ENCODE measurements at places on chromosomes 4 and X.

DNA sequence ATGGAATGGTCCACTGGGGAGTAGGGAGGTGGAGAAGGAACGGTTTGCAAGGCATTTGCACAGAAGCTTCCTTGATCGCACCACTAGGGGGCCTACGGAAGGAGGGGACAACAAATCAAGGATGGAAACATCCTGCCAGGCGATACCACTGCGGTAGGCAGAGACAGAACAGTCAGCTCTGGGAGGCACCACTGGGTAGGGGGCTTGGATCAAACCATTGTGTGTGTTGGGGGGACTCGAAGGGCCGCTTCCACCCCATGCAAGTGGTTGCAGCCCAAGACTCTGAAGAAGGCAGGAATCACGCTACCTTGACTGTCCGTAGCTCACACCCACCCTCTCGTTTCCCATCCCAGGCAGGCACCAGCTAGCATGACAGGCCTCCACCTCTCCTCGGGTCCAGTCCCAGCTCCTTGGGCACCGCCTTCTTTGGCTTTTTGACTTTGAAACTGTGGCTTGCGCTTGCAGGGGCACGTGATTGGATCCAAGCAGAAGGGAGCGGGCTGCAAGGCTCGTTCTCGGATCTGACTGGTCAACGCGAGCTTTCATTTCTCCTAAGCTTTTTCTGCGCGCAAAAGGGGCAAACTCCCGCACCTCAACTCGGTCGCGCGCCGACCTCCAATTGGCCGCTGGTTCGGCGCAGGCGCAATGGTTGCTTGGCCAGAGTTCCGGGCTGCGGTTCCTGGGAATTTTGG lies 28.4 kb downstream of the GAGE1 start:
- DNase-seq = no peak

GRCh38 chr4:140308366-140309123 lies 64.9 kb upstream of the SCOC start:
- no peak for DNase-seq

DNA sequence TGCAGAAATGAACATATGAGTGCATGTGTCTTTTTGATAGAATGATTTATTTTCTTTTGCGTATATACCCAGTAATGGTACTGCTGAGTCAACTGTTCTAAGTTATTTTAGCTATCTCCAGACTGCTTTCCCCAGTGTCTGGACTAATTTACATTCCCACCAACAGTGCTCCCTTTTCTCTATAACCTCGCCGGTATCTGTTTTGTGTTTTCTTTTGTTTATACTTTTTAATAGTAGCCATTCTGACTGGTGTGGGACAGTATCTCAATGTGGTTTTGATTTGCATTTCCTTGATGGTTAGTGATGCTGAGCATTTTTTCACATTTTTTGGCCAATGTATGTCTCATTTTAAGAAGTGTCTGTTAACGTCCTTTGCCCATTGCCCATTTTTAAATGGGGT lies 218.6 kb upstream of the KCNIP4 start:
- DNase-seq = no peak

- no peak for DNase-seq
Observed at GRCh38 chr4:112975567-112976355, 73.7 kb upstream of the ANK2 start.

- no peak for DNase-seq
Observed at GRCh38 chr4:43423276-43423675, 530.8 kb downstream of the GRXCR1 start.

GRCh38 chrX:1484638-1485019 lies 31.9 kb upstream of the ASMTL start:
- DNase-seq = no peak

- DNase-seq = no peak
Observed at GRCh38 chr4:128564081-128564630, 245.3 kb upstream of the JADE1 start.

DNA sequence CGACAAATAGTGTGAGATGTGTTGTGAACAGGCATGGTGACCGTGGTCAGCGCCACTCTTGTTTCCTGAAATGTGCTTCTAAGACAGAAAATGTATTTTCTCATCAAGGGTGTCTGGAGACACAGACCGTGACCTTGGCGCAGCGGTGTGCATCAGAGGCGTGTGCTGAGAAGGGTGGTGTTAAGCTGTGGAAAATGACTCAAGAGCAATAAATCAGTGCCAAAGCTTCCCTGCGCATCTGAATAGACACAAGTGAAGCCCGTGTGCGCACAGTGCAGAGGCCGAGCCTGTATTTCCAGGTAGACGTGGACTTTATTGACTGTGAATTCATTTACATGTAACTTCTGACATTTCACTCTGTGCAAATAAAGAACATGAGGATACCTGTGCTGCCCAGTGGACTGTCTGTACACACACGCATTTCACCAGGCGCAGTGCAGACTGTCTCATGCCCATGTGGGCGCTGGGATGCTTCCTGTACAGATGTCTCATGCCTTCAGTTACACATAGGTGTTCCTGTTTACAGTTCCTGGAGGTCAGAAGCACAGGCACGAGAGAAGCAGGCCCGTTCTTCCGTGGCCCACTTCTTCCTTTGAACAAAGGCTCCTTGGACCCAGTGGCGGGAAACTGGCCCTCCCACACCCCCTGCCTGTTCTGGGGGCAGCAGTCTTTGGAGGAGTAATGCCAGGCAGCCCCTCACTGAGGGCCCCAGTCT lies 31.9 kb downstream of the NSG1 start:
- DNase-seq = no peak

GRCh38 chr4:80011636-80012236 lies 61.3 kb downstream of the ANTXR2 start:
- DNase-seq = no peak

- DNase-seq = no peak
Observed at GRCh38 chr4:174640146-174640545, 117.9 kb upstream of the HPGD start.

GRCh38 chr4:63799166-63799565 lies 610.1 kb downstream of the TECRL start:
- no peak for DNase-seq

- no peak for DNase-seq
Observed at GRCh38 chrX:37060999-37061398, 52.8 kb downstream of the FAM47C start.

GRCh38 chr4:123163501-123163900 lies 233.1 kb upstream of the SPRY1 start:
- DNase-seq = no peak

- DNase-seq = no peak
Observed at GRCh38 chr4:112094330-112094729, 50.9 kb upstream of the FAM241A start.

- no peak for DNase-seq
Observed at GRCh38 chr4:60019180-60019579, 1180.9 kb upstream of the ADGRL3 start.

GRCh38 chr4:56425518-56425917 lies 9.9 kb downstream of the PPAT start:
- DNase-seq = no peak

- DNase-seq = no peak
Observed at GRCh38 chrX:16112428-16112827, 10.9 kb upstream of the GRPR start.

DNA sequence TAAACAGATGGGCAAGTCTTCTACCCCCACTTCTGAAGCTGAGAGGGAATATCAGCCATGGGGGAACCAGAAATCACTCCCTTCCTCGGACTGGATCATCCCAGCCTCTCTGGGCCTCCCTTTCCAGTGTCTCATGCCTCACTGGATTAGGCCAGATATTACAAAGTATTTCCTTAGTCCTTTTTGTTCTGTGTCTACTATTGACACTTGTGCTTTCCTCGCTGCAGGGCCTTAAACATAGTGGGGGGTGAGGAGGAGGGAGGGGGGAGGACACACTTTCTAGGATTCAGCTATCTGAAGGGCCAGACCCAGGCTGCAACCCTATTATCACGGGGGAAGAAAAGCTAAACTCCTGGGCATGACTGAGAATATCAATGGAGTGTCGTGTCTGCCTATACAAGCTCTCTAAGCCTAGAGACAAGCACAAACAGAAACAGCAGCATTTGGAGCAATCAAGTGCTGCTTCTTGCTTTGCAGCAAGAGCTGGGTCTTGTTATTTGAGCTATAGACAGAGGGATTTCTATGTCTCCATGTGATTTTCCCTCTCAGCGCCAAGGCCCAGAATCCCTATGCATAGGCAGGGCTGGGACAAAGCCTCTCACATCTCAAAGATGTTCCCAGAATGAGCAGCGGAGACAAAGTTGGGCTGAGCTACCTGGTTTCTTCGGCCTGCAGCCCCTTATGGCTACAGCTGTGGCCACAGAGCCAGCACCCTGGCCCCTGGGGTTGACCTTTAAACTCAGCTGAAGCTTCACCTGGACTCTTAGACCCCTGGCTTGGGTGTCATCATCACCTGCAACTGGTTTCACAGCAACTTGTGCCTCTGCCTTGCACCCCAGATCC lies 20.2 kb downstream of the PJA1 start:
- no peak for DNase-seq

- peak; percentile 61 for DNase-seq
Observed at GRCh38 chr4:3331511-3332394, 38.9 kb downstream of the RGS12 start.
